ENCODE measurements at places on chromosomes 5 and 9.

GRCh38 chr9:21684231-21684630, 118.2 kb upstream of the MTAP start:
- no peak for DNase-seq

GRCh38 chr5:75964008-75964407, 119.2 kb upstream of the SV2C start:
- DNase-seq = no peak

DNA sequence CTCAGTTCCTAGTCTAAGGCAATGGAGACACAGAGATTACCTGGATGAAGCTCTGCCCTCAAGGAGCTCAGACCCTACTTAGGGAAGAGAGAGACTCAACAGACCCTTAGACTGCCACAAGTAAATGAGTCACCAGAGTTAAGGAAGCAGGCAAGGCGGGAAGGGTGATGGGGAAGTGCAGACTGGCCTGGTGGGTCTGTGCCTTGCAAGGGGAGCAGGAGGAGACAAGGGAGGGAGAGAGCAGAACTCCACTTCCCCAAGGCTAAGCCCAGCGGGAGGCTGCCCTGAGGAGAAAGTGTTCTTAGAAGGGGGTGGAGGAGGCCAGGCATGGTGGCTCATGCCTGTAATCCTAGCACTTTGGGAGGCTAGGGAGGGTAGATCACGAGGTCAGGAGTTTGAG, 83.7 kb downstream of the HRH2 start:
- no peak for DNase-seq

GRCh38 chr9:90259311-90260246, 383.0 kb downstream of the DIRAS2 start:
- no peak for DNase-seq

- DNase-seq = no peak
These were observed 40.1 kb downstream of the PFDN1 start for GRCh38 chr5:140262839-140263238.

DNA sequence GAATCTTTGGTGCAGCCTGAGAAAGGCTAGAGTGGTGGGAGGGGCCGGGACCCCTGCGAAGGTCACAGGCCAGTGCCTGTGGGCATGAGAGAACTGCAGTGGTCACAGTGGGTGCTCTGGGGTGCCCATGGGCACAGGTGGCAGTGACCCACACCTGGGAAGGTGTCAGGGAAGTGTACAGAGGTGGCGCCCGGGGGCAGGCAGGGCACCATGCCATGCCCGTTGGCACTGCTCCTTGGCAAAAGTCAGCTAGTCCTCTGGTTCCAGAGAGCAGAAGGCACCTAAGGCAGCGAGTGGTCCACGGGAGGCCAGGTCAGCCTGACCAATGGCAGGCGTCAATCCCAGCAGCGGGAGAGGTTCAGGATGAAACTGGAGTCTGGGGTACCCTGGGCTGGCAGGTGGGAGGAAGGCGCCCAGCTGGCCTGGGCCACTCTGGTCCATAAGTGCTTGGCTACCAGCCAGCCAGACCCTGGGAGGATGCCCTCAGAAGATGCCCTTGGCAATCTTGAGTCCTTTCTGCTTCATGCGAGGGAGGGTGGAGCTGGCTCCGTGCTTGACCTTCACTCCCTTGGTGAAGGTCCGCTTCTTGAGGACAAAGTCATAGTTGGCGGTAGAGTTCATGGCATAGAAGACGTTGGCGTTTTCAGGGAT, 22.8 kb downstream of the RALGDS start:
- no peak for DNase-seq

GRCh38 chr5:82975396-82975795, 101.8 kb downstream of the TMEM167A start:
- DNase-seq = no peak

DNA sequence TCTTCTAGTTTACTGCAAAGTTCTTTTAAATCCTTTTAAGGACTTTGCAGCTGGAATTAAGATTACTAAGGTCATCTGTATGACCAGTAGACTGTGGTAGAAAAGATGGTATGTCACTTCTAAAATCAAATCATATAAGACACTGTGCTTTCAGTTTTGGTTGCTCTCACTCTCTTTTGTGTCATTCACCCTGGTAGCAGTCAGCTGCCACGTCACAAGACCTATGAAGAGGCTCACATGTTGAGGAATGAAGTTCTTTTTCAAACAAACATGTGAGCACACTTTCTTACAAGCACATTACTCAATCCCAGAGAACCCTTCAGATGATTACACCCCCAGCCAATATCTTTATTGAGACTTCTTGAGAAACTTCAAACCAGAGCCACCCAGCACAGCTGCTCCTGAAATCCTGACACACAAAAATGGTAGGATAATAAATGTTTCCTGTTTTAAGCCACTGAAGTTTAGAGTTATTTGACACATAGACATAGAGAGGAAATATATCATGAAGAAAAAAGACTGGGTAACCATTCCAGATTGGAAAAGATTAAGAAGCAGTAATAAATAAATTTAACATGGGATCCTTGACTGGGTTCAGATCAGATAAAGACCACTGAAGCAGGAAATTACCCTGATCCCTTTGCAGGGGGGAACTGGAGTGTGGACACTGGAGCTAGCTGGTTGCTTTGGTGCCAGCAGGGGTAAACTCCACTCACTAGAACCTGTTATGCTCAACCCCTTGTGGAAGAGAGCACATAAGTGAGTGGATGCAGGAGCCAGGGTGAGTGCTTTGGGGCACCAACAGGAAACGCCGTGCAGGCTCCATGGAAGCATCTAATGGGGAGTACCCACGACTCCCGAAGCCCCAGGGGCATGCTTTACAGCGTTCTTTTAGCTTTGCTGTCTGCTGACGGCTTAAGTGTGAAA, 64.1 kb downstream of the SLCO4C1 start:
- no peak for DNase-seq

All from CMK (cell line).